ENCODE measurements at places on chromosomes 12 and 14. TPM values are rescaled to one million over a fixed set of nuclear protein-coding genes. Genes with fewer than 3 reads are reported as not detected.

Gene EP400
- 6.6 TPM for total RNA-seq

Gene PDE3A
- 0.34 TPM for total RNA-seq

Gene RIPK3
- 0.84 TPM for total RNA-seq

Gene RDH12
- under 0.01 TPM for total RNA-seq

Gene NTF3
- 2.2 TPM for total RNA-seq

Gene SLC25A21
- 0.59 TPM for total RNA-seq

Gene HOTAIR
- not detected for total RNA-seq

Gene DAD1
- 446 TPM for total RNA-seq

Gene DAO
- not detected for total RNA-seq

Gene DBX2
- total RNA-seq: not detected

Gene ISCU
- 97.3 TPM for total RNA-seq

Gene KLRD1
- total RNA-seq: not detected

Gene TTC7B
- total RNA-seq: 18.5 TPM

Gene E2F7
- 8.9 TPM for total RNA-seq

Gene RD3L
- not detected for total RNA-seq

Data from bronchus fibroblast of lung (primary cell).